HCT116 (cell line): ENCODE measurements at places on chromosomes 1 and 21. TPM values are rescaled to one million over a fixed set of nuclear protein-coding genes. Genes with fewer than 3 reads are reported as not detected.

DNA sequence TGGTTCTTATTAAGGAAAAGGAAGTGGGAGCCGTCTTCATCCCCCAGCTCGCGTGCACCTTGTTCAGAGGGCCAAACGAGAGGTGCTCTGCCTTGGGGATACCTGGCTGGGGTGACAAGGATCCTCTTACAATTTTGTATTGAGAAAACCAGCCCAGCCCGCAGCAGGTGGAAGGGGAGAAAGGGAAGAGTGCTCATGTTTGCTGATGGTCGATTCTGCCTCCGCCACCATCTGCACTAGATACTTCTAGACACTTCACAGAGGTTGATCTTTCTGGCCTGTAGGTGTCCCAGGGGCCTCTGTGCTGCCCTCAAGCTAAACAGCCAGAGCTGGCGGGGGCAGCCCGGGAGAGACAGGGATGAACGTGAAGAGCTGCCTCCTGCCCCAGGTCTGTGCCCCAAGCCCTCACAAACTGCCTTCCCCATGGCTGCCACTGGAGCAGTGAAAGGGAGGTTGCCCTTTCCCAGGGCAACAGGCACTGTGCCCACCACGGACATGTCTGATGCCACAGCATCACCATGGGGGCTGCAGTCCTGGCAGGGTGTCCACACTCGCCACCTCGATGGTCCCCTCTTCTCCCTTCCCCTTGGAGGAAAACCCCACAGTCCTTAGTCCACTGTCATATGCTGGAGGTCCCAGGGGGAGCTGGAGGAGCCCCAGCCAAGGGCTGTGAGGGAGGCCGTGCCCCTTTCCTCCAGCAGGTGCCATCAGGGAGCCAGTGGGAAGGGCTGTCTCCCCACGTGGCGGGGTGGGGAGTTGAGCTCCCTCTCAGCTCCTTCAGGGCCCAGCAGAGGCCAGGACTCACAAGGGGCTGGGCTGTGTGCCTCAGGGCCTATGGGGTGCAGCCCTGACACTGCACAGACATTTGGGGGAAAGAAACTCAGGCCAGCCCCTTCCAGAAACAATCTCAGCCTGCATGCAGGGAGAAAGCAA lies 8.1 kb downstream of the ADPRS start:
- no peak for DNase-seq

- no peak for DNase-seq
These were observed 2.0 kb downstream of the KRTAP12-2 start for GRCh38 chr21:44664691-44665090.

TMCC2 gene
- total RNA-seq: 2.7 TPM

SLC5A3 gene
- total RNA-seq: 11.8 TPM

GRCh38 chr21:18832950-18833349 lies 429.4 kb upstream of the TMPRSS15 start:
- DNase-seq: no peak

GRCh38 chr1:233614743-233615521 lies 1.0 kb downstream of the KCNK1 start:
- no peak for DNase-seq

LSM10 gene
- 49.5 TPM for total RNA-seq

DNA sequence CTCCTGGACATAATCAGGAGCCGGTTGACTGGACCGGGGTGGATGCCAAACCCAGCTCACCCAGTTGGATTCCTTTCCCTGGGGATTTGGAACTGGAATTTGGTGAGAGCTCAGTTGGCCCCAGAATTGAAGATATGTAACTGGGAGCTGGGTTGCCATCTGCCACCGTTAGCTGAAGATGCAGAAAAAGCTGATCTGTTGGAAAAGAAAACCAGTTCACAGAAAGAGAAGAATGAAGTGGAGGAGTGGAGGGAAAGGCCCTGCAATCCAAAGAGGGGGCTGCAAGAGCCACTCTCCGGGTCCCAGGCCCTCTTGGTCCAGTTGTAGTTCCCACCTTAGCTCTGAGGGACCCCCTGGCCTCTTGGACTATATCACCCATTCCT lies 16.0 kb downstream of the TEX35 start:
- DNase-seq: no peak

GRCh38 chr21:25557180-25557579 lies 50.1 kb downstream of the MRPL39 start:
- DNase-seq: no peak

DNA sequence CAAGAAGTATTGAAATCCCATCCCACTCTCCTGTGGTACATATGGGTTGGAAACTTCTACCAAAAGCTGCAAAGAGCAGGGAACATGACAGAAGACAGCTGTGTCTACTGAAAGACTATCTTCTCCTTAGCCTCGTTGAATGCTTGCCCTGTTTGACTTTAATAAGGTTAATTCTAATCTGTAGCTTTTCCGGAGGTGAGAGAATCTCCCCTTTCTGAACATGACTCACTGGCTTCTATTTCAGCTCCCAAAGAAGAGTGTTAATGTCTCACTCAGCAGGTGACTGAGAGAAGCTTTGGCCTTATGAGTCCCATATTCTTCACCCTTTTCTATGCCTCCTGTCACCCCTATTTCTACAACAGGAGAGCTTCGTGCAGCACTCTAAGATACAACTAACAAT lies 88.3 kb downstream of the HHIPL2 start:
- DNase-seq: no peak

KIAA1614 gene
- 0.25 TPM for total RNA-seq

DNA sequence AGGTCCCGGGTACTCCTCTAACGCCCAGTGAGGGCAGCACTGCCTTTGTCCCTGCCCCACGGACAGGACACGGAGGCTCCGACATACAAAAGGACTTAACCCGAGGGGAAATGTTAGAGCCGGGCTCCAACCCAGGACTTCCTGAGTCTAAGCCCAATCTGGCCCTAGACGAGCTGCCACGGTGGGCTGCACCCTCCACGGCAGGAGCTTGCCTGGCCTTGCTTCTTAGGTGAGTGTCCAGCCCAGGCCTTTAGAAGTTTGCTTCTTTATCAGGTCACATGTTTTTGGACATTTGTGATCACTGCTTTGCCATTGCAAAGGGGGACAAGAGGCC lies 11.0 kb upstream of the TMEM200B start:
- no peak for DNase-seq

AVPR1B gene
- total RNA-seq: not detected

GRCh38 chr1:9628541-9629444 lies 22.7 kb upstream of the PIK3CD start:
- no peak for DNase-seq

GRCh38 chr21:36510911-36511310 lies 31.0 kb upstream of the CLDN14 start:
- no peak for DNase-seq

S100A1 gene
- 0.30 TPM for total RNA-seq

GRCh38 chr1:152034324-152034653 lies 2.5 kb downstream of the S100A11 start:
- DNase-seq: no peak

- DNase-seq: no peak
These were observed 44.2 kb downstream of the OSBPL9 start for GRCh38 chr1:51661081-51661518.

CFHR5 gene
- not detected for total RNA-seq

GRCh38 chr1:52920791-52921291 lies 699 bp downstream of the ECHDC2 start:
- DNase-seq: no peak

DNA sequence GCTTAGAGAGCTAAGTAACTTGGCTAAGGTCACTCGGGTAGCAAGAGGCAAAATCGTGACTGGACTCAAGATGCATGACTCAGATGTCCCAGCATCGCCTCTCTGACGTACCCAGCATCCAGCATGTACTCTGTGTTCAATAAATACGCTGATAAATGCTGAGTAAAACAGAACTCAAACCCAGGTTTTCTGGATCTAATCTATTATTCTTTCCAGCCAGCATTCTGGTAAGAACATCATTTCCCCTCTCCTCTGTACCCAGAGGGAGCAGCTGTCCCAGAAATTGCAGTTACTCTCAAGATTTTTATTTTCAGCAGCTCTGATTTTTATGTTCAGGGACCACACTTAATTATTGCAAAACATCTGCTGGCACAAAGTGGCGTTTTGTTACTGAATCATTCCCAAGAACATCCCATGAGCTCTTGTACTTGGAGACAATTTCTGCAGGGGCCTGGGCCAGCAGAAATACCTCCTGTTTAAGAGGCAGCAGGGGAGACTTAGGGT lies 249.0 kb downstream of the PRDM2 start:
- no peak for DNase-seq

DNA sequence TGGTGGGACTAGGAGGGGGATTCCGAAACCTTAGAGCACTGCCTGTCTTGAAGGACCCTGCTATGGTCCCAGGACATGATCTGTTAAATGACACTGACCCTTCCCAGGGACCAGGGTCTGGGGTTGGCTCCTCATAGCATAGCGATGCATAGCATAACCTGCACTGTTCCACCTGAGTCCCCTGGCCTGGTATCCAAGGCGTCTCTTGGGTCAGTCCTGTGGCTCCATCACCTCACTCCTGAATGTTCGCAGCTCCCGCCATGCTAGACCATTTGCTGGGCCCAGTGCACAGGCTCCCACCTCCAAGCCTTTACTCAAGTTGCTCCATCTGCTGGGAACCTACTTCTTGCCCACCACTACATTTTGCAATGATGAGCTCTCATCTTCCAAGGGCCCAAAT lies 39.0 kb upstream of the MAGOH start:
- no peak for DNase-seq

FCRL4 gene
- not detected for total RNA-seq

DNA sequence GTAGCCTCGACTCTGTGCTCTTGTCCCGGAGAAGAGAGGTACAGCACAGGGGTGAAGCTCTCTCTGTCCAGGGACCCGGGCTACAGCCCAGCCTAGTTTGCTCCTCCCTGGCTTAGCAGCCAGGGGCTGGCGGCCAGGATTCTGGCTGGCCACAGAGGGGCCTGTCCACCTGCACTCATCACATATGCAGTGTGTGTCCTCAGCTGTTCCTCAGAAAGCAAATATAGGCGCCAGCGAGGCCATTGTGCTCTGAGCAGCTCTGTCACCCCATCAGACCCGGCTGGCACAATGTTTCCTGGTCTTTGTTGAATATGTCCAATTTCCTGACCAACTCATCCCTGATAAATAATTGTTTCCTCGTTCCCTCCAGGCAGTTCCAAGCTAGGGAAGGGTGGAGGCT lies 28.5 kb downstream of the KCND3 start:
- DNase-seq: no peak

DNA sequence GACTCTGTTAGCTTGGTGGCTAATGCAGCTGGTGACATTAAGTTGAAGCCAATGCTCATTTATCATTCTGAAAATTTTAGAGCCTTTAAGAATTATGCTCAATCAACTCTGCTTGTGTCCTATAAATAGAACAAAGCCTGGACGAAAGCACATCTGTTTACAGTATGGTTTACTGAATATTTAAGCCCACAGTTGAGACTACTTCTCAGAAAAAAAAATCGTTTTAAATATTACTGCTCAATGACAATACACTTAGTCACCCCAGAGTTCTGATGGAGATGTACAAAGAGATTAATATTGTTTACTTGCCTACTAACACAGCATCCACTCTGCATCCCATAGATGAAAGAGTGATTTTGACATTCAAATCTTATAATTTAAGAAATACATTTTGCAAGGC lies 79.6 kb downstream of the NEGR1 start:
- DNase-seq: no peak

DNA sequence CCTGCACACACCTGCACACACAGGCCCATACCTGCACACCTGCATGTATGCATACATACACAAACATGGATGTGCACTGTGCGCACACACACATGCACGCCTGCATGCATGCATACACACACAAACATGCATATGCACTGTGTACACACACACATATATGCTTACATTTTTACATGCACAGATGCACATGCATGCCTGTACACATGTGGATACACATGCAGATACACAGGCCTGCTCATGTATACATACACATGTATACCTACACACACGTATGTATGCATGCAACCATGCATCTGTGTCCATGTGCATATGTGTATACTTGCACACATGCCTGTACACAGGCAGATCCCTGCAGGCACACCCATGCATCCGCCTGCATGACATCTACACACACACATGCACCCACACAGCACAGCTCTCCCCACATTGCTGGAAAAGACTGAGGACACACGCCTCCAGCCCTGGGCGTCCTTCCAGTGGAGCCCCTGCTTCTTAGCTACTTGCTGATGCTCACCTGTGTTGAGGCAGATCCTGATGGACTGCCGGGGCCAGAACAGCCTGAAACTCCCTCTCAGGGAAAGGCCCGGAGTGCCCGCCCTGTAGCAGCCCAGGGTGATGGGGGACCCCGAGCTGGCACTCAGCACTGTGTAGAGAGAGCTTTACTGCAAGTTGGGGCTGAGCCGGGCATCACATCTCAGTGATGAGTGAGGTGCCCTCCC lies 28.6 kb downstream of the KRTAP10-1 start:
- DNase-seq: no peak

DNA sequence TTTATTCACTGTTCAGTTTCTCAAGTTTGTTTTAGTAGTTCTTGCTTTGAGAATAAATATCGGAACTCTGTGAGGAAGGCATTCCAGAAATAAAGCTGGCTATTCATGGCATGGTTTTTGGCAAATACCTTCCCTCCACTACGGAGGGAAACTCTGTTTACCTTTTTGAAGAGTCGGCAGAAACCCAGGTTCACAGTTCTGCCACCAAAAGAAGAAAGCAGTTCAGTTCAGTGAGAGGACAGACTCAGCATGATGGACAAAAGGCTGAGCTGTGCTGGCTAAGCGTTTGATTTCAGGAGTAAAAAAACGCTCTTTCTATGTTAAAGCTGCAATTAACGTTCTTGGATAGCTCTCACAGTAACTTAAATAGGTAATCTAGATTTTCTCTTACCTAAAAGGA lies 42.4 kb downstream of the CNN3 start:
- DNase-seq: no peak

DNA sequence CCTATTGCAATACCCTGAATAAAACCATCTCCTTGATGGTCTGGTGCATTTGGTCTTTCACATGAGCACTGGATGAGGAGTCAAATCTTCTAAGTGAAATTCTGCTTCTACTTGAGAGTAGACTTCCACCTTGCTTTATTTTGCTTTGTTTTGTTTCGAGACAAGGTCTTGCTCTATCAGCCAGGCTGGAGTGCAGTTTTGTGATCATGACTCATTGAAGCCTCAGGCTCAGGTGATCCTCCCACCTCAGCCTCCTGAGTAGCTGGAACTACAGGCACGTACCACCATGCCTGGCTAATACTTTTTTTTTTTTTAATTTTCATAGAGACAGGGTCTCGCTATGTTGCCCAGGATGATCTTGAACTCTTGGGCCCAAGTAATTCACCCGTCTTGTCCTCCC lies 65.8 kb upstream of the F3 start:
- no peak for DNase-seq
